ENCODE measurements at places on chromosomes 1 and 21.

DNA sequence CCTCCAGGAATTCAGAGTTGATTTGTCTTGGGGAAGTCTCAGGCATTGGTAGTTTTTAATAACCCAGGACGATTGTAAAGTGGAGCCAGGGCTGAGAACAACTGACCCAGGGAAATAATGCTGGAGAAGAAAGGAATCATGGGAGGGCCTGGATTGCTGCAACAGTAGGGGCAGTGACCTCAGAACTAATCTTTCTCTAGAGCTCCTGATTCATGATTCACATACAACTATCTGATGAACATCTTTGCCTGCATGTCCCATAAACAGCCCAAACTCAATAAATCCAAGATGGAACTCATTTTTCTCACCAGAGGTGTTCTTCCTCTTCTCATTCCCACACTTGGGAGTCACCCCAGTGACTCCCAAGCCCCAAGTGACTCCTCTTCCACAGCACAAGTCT lies 8.1 kb upstream of the G0S2 start:
- DNase-seq = no peak

DNA sequence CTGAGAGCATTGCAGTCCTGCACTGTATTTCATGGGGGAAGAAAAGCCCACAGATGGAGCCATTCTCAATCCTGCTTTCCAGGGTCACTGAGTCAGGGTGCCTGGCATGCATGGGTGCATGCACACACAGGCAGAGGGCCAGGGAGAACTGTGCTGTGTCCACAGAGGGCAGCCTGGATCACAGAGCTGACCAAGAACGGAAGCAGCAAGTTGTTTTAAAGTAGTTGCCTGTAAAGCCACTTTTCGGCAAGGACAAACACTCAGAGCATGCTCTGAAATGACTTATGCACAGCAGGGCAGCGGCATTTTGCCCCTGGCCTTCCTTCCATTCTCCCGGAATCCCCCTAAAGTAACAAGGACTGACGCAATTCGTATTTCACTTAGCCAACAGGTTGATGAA lies 3.6 kb downstream of the ERG start:
- no peak for DNase-seq

DNA sequence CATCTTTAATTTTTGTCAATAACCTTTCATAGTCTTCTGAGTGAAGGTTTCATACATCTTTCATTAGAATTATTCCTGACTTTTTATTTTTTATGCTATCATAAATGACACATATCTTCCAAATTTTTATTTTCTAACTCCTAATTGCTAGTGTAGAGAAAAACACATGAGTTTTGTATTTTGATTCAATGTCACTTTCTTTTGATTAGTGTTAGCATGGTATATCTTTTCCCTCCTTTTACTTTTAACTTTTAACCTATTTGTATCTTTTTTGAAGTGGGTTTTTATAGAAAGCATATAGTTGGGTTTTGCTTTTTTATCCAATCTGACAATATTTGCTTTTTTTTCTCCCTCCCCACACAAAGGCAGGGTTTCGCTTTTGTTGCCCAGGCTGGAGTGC lies 43.2 kb downstream of the SDCCAG8 start:
- no peak for DNase-seq

DNA sequence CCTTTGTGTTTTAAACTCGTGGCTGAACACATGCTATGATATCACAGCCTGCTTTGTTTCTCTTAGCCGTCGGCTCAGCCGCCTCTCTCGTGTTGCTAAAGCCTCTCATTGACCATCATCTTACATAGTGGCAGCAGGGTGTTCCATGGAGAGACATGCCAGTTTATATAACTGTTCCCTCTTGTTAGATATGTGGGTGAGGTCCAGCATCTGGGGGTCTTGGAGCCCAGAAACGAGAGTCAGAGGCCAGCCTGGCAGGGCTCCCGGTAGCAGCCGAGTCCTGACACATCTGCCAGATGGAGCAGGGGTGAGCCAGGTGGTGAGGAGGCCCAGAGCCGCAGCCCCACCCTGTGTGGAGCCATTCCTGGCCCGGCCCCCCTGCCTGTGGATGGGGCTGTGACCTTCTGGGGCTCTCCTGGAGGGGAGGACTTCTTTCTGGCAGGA lies 11.9 kb downstream of the PODN start:
- DNase-seq = no peak

GRCh38 chr1:78471890-78472620 lies 18.7 kb upstream of the PTGFR start:
- DNase-seq = no peak

DNA sequence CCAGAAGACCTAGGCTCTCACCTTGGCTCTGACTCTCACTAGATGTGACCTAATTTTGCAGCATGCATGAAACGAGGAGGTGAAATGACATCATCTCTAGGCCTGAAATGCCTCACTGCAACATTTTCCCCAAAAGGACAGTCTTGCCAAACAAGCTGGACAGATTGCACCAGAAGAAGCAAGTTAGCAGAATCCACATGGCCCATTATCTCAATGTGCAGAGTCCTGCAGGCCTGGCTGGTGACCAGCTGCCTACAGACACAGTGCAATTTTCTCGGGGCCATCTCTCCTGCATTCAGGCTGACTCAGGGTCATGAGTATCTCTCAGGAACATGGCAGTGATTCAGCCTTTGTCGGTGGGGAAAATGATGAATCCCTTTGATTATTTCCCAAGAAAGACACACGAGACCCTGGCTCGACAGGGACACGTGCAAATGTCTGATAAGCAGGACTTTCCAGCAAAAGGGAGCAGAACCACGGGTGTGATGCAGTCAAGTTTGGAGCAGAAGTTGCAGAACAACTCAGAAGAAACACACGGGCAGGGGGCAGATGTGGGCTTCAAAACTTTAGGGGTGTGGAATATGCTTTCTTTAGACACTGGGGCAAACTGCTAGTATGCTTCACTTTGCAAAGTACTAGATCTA lies 38.7 kb downstream of the TRIM67 start:
- DNase-seq = no peak

DNA sequence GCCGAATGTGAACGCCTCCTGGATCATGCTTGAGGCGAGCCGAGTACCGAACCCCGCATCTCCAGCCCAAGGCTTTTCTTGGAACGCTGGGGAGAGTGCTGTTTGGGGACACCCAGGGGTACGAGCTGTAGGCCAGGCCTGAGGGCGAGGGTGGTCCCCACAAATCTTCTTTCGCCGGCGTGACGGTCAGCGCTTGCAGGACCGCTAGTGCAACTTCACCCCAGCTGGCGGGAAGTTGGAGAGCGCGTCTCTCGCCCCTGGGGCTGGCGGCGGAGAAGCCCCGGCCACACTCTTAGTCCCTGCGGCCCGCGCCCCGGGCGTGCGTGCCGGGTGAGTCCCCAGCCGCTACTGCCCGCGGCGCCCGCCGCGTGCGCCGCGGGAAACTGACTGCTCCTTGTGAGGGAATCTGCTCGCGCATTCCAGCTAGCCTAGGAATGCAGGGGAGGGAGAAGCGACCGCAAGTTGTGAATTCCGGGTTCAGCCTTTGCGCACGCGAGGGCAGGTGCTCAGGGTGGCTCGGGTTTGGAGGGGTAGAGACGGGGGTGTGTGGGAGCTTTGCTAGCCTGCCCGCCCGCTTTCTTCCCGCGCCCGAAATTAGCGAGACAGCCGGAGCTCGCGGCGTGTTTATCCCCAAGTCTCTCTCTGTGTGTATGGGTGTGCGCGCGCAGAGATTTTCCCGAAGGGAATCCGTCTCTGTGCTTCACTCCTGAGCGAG lies 884 bp downstream of the LHX4 start:
- peak; percentile 16 for DNase-seq

GRCh38 chr1:116357487-116357886 lies 15.6 kb upstream of the ATP1A1 start:
- no peak for DNase-seq

DNA sequence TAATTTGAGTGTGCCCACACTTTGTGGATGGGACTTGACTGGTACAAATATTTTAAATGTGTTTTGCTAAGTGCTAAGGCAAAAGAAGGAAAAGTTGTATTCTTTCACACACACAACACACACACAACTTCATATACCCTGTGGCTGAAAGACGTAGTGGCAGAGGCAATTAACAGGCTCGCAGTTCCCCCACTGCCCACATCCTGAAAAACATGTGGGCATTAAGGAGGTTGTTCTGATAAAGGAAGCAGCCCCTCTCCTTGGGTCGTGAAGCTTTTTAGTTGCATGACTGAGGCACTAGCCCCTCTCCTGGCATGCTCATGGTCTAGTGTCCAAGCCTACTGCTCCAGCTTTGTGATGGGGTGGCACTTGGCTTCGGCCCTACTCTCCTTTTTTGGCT lies 14.3 kb upstream of the ADAM30 start:
- no peak for DNase-seq

GRCh38 chr1:8632102-8632501 lies 185.3 kb downstream of the RERE start:
- DNase-seq = no peak

- DNase-seq = no peak
These were observed 187.4 kb upstream of the KCNK2 start for GRCh38 chr1:214895011-214895600.

DNA sequence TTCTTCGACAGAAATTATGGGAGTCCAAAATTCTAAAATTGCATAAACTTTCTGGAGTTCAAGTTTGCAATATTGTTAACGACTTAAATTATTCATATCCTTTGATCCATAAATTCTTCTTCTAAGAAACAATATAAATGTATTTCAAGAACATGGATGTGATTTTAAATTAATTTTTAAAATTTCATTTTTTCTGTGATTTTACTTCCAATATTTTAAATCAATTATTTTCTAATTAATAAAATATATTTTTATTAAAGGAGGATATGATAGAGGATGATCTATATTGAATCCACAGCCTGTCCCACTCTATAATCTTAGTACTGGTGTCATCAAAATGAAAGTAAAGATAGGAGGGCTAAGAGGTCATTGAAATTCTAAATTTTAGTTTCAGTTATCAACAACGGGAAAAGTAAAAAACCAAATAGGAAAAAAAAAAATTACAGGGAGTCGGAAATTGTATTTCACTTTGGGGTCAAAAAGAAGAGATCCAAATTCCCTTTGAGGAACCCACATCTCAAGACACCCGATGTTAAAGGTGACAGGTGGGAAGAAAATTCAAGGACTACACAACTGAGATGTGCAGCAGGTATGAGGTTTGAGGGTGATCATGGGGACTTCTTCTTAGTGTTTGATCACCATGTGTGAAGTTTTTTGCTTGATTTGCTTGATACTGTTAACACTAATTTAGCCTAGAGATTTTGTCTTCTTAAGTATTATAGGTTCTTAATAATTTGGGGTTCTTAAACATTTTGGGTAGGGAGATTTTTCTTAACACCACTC lies 154.8 kb upstream of the RGS18 start:
- no peak for DNase-seq

- DNase-seq = no peak
These were observed 102.5 kb upstream of the PTGFR start for GRCh38 chr1:78388275-78388674.

DNA sequence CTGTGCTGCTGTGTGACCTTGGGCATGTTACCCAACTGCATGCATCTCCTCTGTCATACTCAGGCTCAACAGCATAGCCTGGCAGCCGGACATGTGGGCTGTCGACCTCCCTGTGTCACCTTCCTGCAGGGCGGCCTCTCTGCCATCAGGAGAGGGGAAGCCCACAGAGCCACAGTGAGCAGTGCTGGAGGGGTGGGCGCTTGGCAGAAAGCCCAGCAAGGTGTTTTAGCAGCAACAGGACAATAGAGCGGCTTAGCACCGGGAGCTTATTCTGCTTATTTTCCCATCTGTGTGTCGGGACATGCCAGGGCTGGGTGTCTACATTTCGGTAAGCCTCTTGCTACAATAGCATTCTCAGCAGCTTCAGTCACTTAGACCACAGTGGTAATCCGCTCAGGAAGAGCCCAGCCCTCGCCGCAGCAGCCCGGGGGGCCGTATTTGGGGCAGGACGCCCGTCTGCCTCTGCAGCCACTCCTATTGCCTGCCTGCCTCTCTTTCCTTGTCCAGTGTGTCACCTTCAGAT lies 22.8 kb upstream of the CDK18 start:
- DNase-seq = no peak

DNA sequence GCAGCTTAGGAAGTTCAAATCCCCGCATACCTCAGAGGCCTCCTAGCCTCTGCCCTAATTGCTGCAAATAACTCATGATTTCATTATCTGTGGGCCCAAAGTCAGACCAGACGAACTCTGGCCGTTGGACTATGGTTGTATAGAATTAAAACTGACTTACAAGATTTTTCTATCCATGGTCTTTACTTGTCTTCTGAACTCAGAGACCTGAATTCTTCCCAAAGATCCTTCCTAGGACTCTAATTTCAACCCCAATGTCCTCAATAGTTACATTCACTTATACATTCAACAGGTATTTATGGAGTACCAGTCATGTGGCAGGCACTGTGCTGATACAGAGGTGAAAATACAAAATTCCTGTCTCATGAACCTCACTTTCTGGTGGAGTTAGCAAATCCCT lies 182.4 kb upstream of the UBE2U start:
- no peak for DNase-seq

DNA sequence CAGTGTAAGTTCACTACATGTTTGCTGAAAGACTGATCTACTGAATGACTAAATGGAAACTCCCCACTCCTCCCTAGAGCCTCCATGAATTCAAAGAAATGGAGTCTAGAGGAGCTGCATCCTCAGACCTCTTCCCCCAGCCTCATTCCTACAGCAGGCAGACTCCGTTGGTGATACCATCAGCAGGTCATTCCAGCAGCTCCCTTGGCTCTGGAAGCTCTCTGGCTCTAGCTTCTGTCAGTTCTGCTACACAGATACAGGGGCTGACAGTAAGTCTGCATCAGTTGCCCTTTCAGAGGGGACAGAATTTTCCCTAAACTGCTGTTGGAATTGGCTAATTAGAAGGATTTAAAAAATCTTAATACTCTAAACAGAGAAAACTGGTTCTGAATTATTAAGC lies 31.7 kb upstream of the DMRTA2 start:
- no peak for DNase-seq

- no peak for DNase-seq
These were observed 11.6 kb downstream of the ERRFI1 start for GRCh38 chr1:8014381-8014988.

DNA sequence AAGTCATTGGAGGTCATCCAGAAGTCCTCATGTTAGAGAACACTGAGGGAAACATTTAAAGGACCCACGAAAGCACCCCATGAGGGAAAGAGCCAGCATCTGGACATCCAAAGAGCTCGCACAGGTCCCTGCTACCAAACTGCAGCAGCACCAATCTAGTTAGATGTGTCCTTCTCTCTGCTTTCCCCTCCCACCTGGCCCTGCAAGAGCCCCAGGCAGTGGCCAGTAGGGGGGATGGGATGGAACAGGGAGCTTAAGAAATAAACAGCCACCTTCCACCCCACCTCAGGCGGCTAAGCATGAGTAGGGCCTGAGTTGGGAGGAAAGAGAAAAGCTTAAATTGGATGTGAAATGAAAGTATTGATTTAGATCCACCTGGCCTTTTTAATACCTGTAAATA lies 175.9 kb upstream of the KCND3 start:
- no peak for DNase-seq

GRCh38 chr1:113018911-113019310 lies 54.1 kb upstream of the LRIG2 start:
- DNase-seq = no peak
